Ammon's horn (tissue), 1 donor: ENCODE measurements at places on chromosomes 13 and 19.
A peak's percentile ranks its signal among the peaks of the same experiment; 100 is the strongest.

GRCh38 chr13:67042556-67042955 lies 187.6 kb downstream of the PCDH9 start:
- DNase-seq = peak; percentile 78

DNA sequence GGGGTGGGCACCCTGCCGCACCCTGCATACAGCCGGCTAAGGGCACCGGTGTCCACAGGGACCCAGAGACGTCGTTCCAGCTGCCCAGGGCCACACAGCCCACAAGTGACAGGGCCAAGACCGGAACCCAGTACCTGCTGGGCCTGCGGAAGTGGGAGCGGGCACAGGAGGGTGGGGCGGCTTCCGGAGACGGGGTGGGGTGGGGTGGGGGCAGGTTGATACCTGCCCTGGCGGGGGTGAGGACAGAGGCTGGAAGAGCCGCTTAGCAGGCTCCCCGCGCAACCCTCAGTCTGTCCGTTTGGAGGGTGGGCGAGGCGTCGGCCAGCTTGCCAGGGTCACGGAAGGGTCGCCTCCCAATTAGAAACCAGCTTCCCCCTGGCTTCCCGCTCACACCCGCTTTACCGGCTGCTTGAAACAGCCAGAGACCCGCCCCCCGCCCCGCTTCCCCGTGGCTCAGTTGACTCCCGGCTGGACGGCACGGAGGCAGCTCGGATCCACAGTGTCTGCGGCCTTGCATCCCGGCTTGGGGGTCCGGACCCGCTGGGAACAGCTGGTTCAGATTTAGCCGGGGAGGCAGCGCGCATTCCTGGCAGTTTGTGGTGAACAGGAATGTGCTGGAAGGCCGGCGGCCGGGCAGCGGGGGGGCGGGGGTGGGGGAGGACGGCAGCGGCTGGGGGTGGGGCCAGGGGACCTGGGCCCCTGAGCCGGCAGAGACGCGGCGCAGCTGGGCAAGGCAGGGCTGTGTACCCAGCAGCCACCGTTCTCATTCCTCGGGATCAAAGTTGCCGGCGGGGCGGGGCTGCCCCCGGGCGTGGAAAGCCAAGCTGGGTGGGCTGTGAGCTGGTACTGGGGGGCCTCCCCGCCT lies 1.9 kb downstream of the CNN2 start:
- DNase-seq = no peak

DNA sequence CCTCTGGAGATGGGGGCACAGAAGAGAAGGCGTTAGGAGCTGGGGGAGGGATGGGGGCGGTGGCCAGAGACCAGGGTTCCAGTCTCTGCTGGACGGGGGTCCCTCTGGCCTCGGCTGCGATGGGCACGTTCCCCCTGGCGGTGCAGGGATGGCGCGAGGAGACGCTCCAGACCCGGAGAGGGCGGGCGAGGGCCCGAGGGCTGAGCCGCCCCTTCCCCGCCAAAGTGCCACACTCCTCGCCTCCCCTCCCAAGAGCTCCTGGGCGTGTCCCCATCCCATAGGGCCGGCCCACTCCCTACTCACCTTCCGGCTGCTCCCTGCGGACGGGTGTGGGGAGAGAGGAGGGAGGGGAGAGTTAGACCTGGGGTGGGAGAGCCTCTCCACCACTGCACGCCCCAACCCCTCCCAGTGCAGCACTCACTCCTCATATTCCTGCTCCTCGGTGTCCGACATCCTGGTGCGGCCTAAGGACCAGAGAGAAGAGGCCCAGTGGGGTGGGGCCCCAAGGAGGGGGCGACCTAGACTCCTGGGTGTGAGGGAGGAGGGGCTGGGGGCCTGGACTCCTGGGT lies 2.2 kb downstream of the TNNT1 start:
- no peak for DNase-seq

DNA sequence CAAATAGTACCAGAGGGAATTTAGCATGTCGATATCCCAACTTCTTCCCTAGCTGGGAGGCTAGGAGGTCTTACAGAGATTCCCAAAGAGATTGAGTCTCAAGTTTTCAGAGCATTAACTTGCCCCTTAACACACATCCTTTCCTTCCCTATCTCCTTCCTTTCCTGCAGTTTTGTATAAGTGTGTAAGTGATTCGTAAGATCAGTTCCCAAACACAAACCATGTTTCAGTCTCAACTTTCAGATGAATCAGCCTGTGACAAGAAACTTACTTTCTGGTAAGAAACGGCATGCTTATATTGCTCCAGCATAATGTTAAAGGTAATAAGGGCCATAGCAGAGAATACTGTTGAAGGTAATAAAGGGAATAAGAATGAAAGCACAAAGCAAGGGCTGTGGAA lies 472.2 kb downstream of the LIG4 start:
- no peak for DNase-seq

DNA sequence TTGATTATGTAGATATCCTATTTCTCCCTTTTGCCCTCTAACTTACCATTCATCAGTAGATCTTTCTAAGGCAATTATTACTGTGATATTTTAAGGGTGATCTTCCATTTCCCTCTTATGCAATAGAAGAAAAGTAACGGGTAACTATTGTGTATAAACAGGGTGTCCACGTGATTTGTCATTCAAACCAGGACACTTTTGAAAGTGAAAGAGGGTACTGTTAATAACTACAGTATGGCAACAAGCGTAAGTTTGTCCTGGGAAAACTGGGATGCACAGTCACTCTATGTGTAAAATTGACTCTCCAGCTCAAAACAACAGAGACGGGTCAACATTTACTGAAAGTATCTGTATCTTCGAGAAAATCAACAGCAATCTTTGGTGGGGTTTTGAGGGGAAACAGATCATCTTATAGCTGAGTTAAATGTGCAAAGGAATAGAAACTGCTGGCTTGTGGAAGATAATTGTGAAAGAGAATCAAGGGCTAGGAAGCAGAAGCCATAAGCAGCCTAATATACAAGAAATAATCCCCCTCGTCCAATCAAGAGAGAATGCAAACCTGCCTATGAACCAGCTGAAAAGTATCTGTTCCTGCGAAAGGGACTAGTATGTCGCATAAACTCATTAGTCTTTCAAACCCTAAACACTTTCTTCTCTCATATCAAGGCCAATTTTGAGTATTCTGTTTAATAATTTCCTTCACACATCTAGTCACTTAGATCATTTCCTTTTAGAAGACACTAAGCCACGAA lies 126.7 kb downstream of the FOXO1 start:
- no peak for DNase-seq

DNA sequence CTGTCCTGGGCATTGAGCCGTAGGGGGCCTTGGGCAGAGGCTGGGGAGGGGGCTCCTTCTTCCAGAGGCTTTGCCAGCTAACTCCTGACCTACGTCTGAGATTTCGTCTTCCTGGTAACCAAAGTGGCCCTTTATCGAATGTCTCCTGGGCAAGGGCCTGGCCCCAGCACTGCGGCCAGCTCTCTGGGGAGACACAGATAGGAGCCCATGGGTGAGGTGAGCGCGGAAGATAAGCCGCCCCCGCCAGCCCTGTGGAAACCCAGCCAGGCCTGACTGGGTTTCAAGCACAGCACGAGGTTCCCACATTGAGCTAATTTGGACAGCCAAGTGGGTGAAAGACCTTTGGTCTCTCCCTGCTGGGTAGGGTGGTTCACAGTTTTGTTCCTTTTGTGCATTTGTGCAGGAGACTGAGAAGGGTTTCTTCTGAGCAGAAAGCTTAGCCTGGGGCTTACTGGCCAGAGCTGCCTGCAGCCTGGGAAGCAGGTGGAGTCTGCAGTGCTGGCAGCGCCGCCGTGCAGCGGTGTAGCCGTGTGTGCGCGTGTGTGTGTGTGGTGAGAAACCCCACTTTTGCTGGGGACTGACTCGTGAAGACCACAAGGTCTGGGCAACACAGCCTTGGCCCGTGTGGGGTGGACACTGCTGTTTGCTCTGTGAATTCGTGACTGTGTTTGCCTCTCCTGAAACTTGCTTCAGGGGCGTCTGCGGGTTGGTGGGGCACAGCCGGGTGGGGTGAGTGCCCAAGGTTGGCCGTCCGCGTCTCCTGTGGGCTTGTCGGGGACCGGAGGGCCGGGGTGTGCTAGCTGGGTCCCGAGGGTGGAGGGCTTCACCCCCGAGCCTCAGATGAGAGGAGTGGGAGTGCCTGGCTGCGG lies 2.5 kb downstream of the BSG start:
- peak; percentile 69 for DNase-seq

DNA sequence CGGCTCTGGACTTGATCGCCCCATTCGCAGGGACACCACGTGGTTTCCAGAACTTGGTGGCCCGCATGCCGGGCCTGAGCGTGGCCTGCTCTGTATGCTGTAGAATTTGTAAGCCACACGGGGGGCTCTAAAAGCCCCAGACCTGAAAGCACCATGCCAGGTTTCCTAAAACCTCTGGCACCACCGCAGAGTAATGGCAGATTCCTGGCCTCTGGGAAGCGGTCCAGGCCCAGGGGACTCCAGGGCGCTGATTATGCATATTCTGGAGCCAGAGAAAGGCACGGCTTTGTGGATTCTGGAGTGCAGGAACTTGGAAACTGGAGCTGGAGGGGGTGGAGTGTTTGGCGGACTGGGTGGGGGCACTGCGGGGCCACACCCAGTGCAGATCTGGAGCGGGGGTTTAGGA lies 3.7 kb downstream of the FTL start:
- DNase-seq = no peak

- DNase-seq = peak; percentile 72
Measured at GRCh38 chr19:3359015-3359918, 7.1 kb upstream of the NFIC start.

GRCh38 chr13:103031332-103031873 lies 34.8 kb downstream of the SLC10A2 start:
- DNase-seq = no peak

DNA sequence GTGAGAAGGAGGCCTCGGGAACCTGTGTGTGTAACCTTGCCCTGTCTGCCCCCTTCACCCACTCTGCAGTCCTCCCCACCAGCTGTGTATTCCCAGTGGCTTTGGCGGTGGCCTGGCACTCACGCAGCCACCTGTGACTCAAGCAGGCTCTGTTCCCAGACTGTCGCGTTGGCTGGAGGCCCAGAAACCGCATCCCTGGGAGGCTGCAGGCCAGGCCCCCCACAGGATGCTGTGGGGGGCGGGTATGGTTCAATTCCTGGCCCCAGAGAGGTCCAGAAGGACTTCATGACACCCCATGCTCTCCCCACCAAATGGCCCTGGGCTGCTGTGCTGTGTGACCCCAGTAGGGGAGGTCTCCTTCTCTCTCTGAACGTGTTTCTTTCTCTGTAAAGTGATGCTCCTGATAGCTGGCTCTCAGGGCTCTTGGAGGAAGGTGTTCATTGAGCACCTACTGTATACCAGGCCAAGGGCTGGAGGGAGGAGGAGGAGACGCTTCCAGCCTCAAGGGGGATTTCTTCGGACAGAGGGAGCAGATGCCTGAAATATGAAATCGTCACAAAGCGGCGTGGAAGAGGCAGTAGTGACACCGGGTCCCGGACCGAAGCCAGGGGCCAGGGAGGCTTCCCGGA lies 1.9 kb upstream of the LINGO3 start:
- peak; percentile 51 for DNase-seq

DNA sequence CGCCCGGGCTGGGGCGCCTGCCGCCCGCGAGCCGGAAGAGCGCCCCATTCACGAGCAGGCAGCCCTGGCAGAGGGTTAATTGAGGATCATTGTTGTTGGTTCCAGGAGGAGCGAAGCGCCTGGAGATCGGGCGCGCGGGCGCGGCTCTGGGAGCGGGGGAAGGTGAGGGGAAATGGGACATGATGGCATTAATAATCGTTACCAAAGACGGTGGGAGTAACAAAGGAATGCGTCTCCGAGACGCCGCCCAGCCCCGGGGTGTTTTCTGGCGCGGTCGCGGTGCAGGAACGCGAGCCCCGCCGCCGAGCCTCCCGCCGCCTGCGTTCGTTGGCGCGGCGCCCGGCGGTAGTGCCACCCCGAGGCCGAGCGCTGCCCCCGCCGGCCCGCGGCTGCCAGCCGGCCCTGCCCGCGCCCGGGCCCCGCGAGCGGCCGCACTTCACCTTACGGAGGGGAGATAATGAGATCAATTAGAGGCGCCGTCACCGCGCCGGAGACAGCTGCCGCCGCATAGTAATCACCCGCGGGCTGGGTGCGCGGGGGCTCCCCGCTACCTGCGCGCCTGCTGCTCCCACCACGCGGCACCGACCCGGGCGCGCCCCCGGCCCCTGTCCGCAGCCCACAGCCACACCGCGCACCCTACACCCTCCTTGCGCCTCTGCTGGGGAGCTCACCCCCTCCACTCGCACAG lies 2.8 kb downstream of the ZNF536 start:
- DNase-seq = peak; percentile 31

DNA sequence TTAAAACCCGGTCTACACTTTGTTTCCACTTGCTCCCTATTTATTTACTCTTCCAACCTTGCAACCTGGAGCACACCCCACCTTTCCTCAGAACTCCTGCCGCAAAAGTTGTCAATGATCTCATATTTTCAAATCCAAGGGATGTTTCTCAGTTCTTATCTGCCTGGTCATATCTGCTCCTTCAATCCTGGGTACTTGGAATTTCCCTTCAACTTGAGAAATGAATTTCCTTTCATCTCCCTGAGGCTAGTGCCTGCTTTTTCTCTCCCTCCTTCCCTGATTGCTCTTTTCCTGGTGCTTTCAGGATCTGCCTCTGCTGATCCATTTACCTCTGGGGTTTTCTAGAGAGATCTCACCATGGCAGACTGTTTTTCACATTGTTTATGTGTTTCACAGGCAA lies 154.8 kb upstream of the IRS2 start:
- DNase-seq = no peak

GRCh38 chr13:30115257-30115600 lies 192.1 kb downstream of the KATNAL1 start:
- DNase-seq = no peak

GRCh38 chr13:86838411-86839120 lies 832.6 kb upstream of the SLITRK5 start:
- no peak for DNase-seq

DNA sequence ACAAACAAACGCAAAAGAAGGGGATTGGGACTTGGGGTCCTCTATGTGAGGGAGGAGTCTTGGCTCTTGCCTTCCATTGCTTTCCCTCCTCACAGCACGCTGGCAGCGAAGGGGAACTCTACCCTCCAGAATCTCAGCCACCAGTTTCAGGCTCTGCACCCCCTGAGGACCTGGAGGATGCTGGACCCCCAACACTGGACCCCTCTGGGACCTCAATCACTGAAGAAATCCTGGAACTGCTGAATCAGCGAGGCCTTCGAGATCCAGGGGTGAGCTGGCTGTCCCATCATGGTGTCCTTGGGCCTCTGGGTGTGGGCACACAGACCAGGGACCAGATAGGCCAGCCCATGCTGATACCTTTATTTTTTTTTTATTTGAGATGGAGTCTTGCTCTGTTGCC lies 9.6 kb downstream of the PLEKHG2 start:
- no peak for DNase-seq

DNA sequence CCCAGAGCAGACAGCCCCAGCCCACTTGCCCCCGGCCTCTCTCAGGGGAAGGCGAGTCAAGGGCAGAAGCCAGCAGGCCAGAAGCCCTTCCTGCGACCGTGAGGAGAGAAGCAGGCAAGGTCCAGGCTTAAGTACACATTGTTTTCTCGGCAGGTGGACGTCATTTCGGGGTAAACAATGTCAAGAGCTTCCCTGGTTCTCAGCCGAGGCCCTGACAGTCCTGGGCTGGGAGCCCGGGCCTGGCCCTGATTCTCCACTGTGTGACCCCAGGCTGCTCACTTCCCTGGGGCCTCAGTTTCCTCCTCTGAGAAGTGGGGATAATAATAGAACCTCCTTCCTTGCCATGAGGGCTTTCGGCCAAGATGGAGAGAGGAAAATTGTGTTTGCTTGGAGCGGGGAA lies 19.4 kb downstream of the PLVAP start:
- DNase-seq = no peak
